ENCODE measurements at places on chromosomes 16 and 17. TPM values are rescaled to one million over a fixed set of nuclear protein-coding genes. Genes with fewer than 3 reads are reported as not detected.

Gene SLFN14
- not detected for total RNA-seq

Gene KRTAP9-6
- total RNA-seq: not detected

DNA sequence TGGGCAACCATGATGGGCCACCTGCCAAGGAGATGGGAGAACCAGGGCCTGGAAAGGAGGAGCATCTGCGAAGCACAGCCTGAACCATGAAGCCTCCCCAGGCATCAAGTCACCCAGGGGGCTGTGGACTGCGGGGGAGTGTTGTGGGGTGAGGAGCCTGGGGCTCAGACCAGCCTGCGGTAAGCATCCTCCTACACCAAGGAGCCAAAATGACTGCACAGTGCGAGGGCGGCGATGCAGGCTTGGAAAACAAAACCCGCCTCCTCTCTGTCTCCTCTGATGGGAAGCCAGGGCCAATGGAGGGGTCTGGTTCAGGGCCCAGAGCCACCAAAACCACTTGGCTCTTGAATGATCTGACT, 18.1 kb upstream of the MAF start:
- no peak for DNase-seq

Gene NPB
- 1.3 TPM for total RNA-seq

GRCh38 chr16:86952769-86953168, 364.4 kb downstream of the C16orf95 start:
- no peak for DNase-seq

Gene RGS11
- total RNA-seq: 20.3 TPM

Gene DOC2A
- total RNA-seq: not detected

Gene CCL7
- not detected for total RNA-seq

DNA sequence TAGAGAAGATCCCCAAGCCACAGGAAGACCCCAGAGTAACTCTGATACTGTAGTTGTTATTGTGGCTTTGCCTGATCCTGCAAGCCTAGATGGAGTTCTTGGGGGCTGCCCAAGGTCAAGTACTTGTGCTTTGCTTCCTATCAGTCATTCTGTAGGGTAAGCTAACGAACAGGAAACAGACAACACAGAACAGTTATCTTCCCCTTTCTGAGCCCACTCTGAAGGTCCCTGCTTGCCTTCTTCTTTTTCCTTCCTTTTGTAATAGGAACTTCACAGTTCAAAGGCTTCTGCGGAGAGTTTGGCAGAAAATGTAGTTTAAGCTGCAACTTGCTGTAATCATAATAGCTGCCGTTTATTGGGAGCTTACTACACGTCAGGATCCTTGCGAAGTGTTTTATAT, 494.1 kb upstream of the ERCC4 start:
- DNase-seq: no peak

GRCh38 chr16:7691533-7691932, 358.9 kb downstream of the RBFOX1 start:
- no peak for DNase-seq

Data from chondrocyte (in vitro differentiated cells).